ENCODE measurements at places on chromosomes 6 and 20.
A peak's percentile ranks its signal among the peaks of the same experiment; 100 is the strongest.

- DNase-seq, result no peak
These were observed 63.0 kb upstream of the TOP1 start for GRCh38 chr20:40965671-40966070.

DNA sequence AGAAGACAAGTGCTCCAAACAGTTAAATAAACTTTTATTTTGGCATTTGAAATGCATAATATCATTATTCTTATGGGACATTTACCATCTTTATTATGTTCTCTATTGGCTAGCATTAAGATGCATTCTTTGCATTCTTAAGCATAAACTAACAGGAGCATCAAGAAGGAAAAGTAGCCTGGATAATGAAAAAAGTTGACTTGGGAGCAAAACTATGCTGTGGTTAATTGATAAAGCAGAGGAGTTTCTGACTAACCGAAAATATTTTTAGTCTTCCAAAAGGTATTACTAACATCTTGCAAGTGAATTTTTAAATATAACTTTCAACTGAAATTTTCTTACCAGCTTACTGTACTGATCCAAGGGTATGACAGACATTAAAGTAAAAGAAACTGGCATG lies 140.3 kb downstream of the FLRT3 start:
- DNase-seq, result no peak

GRCh38 chr6:119728935-119729334 lies 379.4 kb upstream of the MAN1A1 start:
- no peak for DNase-seq

GRCh38 chr6:3768502-3768901 lies 17.0 kb upstream of the PXDC1 start:
- DNase-seq, result no peak

- peak; percentile 29 for DNase-seq
These were observed 111.9 kb upstream of the GGTLC1 start for GRCh38 chr20:24100370-24101011.

DNA sequence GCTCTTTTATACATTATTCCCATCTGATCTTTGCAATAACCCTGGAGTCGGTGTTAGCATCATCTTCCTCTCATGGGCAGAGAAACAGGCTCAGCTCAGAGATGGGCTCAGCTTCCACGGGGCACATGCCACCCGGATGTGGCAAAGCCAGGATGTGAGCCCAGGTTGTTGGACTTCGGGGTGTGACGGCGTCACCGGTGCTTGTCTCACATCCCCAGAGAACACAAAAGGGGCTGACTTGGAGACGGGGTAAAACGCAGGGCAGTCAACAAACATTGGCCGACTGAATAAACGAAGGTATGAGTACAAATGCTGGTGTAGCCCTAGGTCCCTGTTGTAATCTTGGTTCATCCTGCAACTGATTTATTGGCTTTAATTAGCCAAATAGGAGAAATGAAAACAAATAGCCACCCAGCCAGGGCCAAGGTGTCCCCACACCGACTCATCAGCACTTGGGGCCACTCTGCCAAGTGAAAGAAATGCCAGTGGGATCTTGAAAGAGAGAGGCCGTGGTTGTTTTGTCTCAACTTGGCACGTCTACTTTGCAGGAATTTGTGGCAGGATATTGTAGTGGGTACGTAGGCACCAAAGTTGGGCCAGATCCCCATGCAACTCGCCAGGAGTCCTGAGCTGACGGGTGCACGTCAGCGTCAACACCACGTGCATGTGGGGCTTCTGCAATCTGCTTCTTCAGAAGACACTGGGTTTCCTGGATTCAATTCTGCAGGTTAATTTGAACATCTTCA lies 42.8 kb downstream of the APCDD1L start:
- no peak for DNase-seq

DNA sequence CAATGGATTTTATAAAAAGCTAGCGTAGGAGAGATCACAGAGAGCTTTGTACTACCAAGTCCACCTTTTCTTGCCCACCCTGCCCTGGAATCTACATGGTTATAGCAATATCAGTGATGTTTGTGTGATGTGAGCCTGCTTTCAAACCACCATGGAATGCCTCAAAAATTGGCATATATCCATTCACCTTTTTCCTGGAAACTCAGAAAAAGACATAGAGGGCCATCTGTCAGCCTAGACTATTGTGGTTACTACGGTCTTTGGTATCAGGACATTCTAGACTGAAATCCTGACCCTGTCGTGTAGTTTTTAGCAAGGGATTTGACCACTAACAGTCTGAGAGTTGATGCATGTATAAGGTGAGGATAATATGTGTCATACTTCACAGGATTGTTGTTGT lies 239.6 kb downstream of the GRIK2 start:
- DNase-seq, result no peak

- DNase-seq, result no peak
These were observed 13.6 kb upstream of the CEP85L start for GRCh38 chr6:118665011-118665410.

DNA sequence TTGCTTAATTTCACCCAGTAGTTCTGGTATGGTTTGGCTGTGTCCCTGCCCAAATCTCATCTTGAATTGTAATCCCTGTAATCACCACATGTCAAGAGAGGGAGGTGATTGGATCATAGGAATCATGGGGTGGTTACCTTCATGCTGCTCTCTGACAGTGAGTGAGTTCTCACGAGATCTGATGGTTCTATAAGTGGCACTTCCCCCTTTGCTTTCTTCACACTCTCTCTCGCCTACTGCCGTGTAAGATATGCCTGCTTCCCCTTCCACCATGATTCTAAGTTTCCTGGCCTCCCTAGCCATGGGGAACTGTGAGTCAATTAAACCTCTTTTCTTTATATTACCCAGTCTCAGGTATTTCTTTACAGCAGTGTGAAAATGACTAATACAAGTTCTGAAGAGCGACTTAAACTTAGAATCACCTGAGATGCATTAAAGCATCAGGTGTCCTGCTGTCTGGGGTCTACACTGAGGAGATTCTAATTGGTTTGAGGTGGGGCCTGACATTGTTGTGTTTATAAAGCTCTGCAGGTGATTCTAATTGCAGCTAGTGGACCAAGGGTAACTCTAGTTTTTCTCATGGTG lies 82.1 kb upstream of the DTNBP1 start:
- DNase-seq, result no peak

DNA sequence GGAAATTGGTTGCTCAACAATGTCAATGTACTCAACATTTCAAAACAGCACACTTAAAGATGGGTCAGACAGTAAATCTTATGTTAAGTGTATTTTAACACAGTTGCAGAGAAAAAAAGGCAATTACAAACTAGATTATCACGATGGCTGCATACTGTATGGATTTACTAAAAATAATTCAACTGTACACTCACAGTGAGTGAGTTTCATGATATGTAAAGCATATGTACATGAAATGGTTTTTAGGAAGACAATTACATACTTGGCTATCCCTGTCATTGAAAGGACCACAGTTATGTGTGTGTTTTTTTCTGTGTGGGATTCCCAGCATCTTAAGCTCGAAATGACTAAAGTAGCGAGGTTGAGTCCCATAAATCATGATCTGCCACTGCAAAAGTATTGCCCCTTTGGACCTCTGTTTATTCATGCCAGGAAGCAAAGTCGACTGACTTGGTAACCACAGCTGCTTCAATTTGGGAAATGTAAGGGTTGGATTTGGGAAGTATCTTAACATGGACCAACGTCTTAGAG lies 5.5 kb upstream of the SALL4 start:
- DNase-seq, result no peak

GRCh38 chr20:407133-407952 lies 756 bp upstream of the RBCK1 start:
- DNase-seq, result no peak

DNA sequence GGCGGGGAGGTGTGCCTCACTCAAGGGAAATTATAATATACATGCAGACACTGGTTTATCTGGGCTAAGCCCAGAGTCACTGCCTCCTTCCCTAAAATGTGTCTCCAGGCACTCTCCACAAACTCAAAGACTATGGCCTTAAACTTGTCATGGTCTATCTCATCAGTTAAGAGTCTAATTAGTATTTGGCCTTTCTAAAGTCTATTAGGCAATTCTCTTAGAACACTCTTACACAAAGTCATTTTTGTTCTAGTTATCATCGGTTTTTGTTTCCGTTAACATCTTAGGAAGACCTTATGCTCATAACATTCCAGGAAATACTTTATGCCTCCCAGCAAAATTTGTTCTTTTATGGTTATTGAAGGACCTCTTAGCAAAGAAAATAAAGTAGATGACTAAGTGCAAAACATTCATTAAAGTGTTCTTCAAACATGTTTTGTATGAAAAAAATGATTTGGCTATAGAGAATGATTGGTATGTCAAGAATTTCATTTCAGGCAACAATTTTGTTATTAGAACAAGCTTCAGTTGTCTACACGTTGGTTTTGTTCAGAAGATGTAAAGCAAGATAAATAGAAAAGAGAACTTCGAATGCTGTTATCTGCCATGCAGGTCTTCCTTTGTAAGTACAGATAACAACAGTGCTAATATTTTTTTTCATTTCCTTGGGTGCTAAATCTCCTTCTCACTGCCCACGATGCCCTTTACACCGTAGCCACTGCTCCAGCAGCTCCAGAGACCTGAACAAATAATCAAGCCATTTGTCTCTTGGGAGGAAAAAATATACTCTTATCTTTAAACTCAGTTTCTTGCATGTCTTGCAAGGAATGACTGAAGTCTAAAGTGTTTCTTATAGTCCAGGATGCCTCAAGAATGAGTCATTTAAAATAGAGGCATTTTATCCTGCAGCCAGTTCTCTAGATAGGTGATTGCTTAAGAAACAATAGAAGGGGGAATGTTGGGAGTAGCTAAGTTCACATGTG lies 170.4 kb downstream of the HTR1B start:
- DNase-seq, result no peak

DNA sequence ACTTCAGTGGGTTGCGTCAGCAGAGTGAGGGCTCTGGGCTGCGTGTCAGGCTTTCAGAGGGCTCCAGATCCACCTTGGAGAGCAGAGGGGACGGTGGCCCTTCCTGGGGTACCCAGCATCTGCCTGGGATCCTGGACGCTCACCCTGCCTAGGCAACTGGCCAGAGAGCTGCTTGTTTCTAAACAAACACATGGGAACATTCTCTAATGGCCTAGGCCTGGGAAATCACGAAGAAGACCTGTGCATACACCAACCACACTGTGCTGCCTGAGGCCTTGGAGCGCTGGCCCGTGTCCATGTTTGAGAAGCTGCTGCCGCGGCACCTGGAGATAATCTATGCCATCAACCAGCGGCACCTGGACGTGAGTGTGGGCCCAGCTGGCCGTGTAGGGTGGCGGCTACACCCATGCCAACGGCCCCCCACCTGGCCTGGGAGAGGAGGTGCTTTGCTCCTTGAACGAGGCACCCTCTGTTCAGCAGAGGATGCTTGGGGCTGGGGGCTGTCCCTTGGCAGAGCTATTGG lies 32.2 kb downstream of the PYGB start:
- no peak for DNase-seq

DNA sequence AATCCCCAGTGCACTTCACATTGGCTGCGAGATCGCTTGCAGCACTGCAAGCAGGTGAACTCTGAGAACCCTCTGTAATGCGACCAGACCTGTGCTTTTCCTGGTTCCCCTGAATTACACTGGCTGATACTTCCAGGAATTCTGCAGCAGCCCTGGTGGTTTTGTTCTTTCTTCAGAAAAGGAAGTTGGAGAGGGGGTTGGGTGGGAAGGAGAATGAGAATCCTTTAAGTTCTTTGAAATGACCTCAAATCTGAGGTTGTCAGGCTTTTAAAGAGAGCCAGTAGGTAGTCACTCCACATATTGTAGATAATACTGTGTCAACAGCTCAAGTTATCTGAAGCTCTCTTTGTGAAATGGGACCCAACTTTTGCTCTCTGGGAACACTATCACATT lies 62.4 kb downstream of the GCNT2 start:
- no peak for DNase-seq

- DNase-seq, result no peak
These were observed 47.5 kb downstream of the EYA4 start for GRCh38 chr6:133288662-133289061.

DNA sequence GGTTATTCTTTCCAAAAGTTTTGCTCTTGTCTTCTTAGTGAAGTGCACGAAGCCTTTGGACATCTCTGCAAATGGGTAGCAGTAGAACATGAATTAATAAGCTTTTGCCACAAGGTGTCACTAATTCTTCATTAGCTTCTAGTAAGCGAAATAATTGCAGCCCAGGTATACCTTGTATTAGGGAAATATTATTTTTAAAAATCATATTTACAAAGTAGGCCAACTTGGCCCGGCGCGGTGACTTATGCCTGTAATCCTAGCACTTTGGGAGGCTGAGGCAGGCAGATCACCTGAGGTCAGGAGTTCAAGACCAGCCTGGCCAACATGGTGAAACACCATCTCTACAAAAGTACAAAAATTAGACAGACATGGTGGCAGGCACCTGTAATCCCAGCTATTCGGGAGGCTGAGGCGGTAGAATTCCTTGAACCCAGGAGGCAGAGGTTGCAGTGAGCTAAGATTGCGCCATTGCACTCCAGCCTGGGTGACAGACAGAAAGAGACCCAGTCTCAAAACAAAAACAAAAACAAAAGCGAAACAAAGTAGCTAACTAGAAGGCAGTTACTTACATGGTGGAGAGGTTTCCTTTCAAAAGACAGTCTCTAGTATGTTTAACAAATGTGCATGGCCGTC lies 8.8 kb upstream of the RSPH3 start:
- DNase-seq, result no peak

- DNase-seq, result no peak
These were observed 38.8 kb upstream of the FOXA2 start for GRCh38 chr20:22623211-22623610.

DNA sequence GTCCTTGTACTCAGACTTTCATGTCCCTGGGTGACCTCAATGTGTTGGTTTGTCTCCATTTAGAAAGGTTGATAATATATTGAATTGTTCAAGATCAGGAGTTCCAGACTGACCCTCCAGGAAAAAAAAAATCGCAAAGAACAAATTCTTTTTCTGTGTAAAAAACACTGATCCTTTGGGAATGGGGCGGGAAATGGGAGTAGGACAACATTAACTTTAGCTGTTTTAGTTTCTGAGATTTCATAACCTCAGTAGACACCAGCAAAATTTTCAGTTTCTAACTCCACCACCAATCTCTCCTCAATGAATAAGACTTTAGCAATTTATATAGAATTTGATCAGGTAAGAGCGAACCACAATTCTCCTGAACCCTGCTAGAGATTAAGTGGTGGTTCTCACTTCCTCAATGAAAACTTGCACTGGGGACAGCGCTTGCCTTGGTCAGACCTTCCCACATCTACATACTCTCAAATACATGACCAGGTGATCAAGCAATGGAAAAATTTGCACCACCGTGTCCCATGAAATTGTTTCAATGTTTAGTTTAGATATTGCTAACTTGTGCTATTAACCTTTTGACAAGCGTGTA lies 231.2 kb upstream of the PLN start:
- no peak for DNase-seq

- DNase-seq, result no peak
These were observed 97.3 kb upstream of the MAFB start for GRCh38 chr20:40786336-40786735.

GRCh38 chr20:37251825-37252477 lies 9.7 kb downstream of the GHRH start:
- DNase-seq, result no peak

GRCh38 chr20:25236450-25237304 lies 11.2 kb upstream of the PYGB start:
- no peak for DNase-seq

- DNase-seq, result no peak
These were observed 149.4 kb downstream of the DHX35 start for GRCh38 chr20:39111359-39112177.
